Memory B cell (primary cell): ENCODE measurements at places on chromosomes 6 and 20.

GRCh38 chr6:124131779-124132178, 328.1 kb downstream of the NKAIN2 start:
- no peak for DNase-seq

GRCh38 chr6:31180500-31180899, 10.0 kb upstream of the POU5F1 start:
- peak; percentile 61 for DNase-seq

DNA sequence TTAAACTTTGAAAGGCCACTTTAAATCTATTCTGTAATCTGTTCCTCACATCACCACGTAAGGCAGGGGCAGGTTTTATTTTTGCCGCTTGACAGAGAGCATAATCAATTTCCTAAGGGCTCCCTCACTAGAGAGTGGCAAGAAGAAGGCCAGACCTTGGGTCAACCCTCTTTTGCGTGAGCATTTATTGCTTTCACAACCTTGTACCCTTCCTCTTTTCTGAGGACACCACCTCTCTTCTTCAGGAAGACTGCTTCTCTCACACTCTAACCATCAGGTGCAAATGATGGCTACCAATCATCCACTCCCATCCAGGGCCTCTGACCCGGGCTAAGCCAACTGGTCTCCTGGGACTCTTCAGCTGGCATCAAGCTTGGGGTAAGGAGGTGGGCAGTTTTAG, 25.2 kb upstream of the QKI start:
- DNase-seq, result no peak

DNA sequence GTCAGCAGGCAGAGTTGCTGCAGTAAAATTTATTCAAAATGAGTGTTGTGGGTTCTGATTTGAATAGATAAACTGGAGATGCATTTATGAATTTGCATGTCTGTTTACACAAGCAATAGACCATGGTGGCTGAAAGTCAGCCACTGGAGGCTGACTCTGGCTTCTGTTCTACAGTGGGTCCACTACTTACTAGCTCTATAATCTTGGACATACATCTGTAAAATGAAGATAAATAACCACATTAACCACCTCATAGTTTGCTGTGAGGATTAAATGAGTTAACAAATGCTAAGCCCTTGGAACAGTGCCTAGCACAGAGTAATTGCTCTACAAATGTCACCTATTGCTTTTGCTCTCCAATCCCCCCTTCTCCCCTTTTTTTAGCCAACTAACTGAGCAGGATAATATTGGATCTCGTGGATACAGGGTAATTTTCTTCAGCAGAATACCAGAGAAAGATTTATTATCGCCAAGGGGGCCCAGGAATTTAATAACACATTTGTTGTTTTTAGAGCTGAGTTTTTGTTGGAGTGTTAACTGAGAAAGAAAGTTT, 1.4 kb upstream of the PM20D2 start:
- no peak for DNase-seq

DNA sequence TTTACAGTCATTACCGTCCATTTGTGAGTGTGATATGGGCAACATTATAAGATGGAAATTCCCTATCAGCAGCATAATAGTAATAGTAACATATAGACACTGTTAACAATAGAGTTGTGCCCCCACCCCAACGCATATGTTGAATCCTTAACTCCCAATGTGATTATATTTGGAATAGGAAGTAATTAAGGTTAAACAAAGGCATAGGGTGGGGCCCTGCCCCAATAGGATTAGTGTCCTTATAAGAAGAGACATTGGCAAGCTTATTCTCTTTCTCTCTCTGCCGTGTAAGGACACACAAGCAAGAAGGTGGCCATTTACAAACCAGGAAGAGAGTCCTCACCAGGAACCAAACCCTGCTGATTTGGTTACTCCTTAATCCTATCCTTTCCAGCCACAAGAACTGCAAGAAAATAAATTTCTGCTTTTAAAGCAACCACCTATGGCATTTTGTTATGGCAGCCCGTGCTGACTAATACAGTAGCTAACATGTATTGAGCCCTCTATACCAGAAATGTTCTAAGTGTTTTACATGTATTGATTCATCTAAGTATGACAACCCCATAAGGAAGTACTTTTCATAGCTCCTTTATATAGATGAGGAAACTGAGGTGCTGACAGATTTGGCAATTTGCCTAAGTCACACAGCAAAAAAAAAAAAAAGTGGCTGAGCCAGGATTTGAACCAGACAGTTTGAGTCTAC, 114.2 kb downstream of the BCAS1 start:
- DNase-seq, result no peak

DNA sequence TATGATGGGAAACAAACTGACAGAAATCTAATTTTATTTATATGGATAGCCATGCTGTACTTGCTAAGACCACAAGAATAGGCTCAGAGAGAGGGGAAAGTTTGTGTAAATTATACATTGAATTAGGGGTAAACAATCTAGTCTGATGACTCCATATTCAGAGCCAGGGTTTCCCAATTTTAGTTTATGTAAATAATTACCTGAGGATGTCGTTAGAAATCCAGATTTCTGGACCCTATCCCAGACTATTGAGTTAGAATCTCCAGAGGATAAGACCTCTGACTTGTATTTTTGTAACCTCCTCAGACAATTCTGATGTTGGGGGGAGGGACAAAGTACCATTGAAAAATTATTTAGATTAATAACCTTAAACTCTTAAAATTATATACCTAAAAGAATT, 18.3 kb downstream of the ACSS2 start:
- DNase-seq, result no peak
